Activated naive CD8-positive, alpha-beta T cell treated with anti-CD3 and anti-CD28 coated beads for 36 hours (primary cell): ENCODE measurements at places on chromosomes 1 and 21. TPM values are rescaled to one million over a fixed set of nuclear protein-coding genes. Genes with fewer than 3 reads are reported as not detected.

Gene FNDC10
- total RNA-seq = 3.3 TPM

Gene ADORA3
- total RNA-seq = not detected

Gene RHBG
- not detected for total RNA-seq

Gene OR2AK2
- not detected for total RNA-seq

Gene OR4F29
- total RNA-seq = not detected

Gene SERINC2
- 0.16 TPM for total RNA-seq

Gene NKAIN1
- not detected for total RNA-seq

Gene GBP3
- 9.7 TPM for total RNA-seq

Gene SLC16A4
- 0.21 TPM for total RNA-seq

Gene FCRLB
- 0.49 TPM for total RNA-seq

Gene RNF223
- total RNA-seq = not detected

Gene THEM5
- total RNA-seq = not detected

Gene TCEA3
- total RNA-seq = 6.3 TPM

Gene BARHL2
- total RNA-seq = not detected

Gene PDPN
- total RNA-seq = not detected

Gene SHE
- total RNA-seq = not detected

Gene SIM2
- not detected for total RNA-seq
